Caco-2 (cell line): ENCODE measurements at places on chromosomes 6 and 20. TPM values are rescaled to one million over a fixed set of nuclear protein-coding genes. Genes with fewer than 3 reads are reported as not detected.

FAM83B gene
- 16.9 and 21.1 TPM in 2 replicates for total RNA-seq

DNA sequence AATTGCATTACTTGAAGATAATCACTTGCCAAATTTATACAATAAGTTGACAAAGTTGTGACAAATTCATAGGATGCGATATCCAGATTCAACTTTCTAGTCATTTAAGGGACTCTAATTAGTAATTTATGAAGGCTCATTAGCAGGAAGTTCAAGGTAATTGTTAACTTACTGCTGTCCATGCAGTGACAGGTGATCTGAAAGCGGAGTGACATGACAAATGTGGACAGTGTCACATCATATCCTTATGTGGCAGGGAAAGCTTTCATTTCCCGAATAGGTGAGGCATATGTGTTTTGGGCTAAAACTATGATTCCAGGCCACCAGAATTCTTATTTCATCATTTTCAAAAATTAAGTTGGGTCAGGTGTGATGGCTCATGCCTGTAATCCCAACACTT lies 115.9 kb upstream of the BMP2 start:
- no peak overlapping the region for H3K4me3 ChIP-seq
- H3K27ac ChIP-seq, result no peak overlapping the region
- no peaks in the 10 kb centered on the region for H3K36me3 ChIP-seq

RIPOR2 gene
- 0.64 and 0.86 TPM in 2 replicates for total RNA-seq

DNA sequence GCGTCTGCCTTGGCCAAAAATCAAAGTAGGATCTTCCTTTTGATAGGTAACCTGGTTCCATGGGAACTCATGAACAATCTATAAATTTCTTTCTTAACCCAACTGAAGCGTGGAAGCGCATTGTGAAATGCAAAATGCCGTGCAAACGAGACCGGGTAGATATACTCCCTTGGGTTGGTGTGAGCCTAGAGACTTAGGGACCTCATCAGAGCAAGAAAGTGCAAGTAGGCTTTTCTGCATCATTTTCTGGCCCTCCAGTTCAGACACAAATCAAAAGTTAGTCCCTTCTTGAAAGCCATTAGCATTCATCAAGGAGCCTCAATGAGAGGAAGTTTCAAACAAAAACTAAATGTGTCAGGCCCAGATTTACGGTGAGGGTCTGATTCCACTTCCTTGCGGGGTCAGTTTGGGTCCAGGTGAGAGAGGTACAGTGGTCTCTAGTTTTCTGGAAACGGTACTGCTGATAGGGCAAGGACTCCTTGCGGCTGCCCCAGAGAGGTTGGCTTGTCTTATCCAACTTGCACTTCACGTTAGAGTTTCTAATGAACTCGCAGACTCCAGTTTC lies 5.3 kb upstream of the ZNF184 start:
- H3K27me3 ChIP-seq, result no peaks in the 10 kb centered on the region
- peak overlapping the region; percentile 52 for H3K4me3 ChIP-seq
- no peak overlapping the region for H3K27ac ChIP-seq
- H3K4me1 ChIP-seq, result no peaks in the 10 kb centered on the region

- H3K27me3 ChIP-seq, result no peaks in the 10 kb centered on the region
- DNase-seq, result no peak
- H3K36me3 ChIP-seq, result no peaks in the 10 kb centered on the region
- no peak overlapping the region for H3K27ac ChIP-seq
- H3K4me1 ChIP-seq, result no peaks in the 10 kb centered on the region
Observed at GRCh38 chr6:132490478-132491204, 22.3 kb downstream of the STX7 start.

DNA sequence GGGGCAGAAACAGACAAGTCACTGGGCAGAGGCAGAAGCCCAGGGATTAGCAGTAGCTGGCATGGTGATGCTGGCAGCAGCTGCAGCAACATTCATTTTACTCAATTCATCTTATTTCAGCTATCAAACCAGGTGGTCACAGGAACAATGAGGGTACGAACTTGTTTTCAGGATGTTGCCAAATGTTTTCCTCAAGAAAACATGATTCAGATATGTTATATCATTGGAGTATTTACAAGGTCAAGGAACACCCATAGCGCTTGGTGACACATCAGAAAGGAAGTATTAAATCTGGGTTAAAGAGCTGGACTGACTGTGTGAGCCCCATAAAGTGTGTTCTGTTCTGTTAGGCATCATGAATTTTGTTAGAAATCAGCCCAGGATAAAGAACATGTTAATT lies 456.9 kb upstream of the ID4 start:
- no peak overlapping the region for H3K4me3 ChIP-seq
- no peaks in the 10 kb centered on the region for H3K36me3 ChIP-seq
- H3K4me1 ChIP-seq, result no peaks in the 10 kb centered on the region
- no peak overlapping the region for H3K27ac ChIP-seq

- no peaks in the 10 kb centered on the region for H3K27me3 ChIP-seq
- peak overlapping the region; percentile 71 for H3K27ac ChIP-seq
- peaks cover 49% of the 10 kb centered on the region for H3K4me1 ChIP-seq
- no peak for DNase-seq
Observed at GRCh38 chr6:37820718-37821079, 1.2 kb downstream of the ZFAND3 start.

- H3K36me3 ChIP-seq, result no peaks in the 10 kb centered on the region
- H3K27ac ChIP-seq, result no peak overlapping the region
- no peak for DNase-seq
- H3K27me3 ChIP-seq, result no peaks in the 10 kb centered on the region
- no peak overlapping the region for H3K4me3 ChIP-seq
- no peaks in the 10 kb centered on the region for H3K4me1 ChIP-seq
Observed at GRCh38 chr20:24165301-24166122, 176.9 kb upstream of the GGTLC1 start.

GINS1 gene
- 48.7 and 50.9 TPM in 2 replicates for total RNA-seq

DNA sequence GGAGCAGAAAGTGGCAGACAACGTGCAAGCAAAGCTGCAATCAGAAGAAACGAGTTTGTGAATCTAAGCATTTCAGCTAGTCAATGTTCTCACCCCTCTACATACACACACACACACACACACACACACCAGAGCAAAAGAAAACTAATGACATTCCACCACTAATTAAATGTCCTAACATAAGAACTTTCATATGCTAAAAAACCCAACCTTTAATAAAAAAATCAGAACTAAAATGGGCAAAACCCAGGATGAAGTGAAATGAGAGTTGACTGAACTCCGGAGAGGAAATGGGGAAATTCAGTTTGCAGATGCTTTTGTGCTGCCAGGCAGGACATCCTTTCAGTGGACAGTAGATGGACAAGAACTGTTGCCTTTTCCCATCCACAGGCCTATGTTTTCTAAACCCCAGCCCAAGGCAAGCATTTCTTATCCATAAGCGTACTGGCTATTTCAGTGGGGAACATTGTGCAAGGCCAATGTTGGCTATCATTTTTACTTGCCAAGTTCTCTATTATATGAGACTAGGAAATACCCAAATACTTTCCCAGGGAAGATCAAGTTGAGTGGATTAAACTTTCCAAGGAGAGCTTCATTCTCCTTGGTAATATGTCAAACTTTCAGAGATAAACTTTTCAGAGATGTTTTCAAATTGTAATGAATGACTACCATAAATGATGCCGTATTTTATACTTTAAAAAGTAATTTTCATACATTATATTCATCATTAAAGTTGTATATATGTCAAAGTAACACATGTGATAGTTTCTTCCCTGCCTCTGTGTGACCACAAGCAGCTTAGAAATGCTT lies 27.3 kb downstream of the RIN2 start:
- no peak overlapping the region for H3K4me3 ChIP-seq
- DNase-seq, result no peak
- peak overlapping the region; percentile 84 for H3K27ac ChIP-seq

CAP2 gene
- total RNA-seq, result 8.5 and 8.9 TPM in 2 replicates

- no peaks in the 10 kb centered on the region for H3K27me3 ChIP-seq
- no peak overlapping the region for H3K4me3 ChIP-seq
- no peak overlapping the region for H3K27ac ChIP-seq
- peaks cover 3% of the 10 kb centered on the region; the same call in 1 of the 2 replicates for H3K36me3 ChIP-seq
- DNase-seq, result no peak
Observed at GRCh38 chr20:35368666-35369423, 42.9 kb downstream of the UQCC1 start.

DDAH2 gene
- 82.4 and 91.6 TPM in 2 replicates for total RNA-seq

DNA sequence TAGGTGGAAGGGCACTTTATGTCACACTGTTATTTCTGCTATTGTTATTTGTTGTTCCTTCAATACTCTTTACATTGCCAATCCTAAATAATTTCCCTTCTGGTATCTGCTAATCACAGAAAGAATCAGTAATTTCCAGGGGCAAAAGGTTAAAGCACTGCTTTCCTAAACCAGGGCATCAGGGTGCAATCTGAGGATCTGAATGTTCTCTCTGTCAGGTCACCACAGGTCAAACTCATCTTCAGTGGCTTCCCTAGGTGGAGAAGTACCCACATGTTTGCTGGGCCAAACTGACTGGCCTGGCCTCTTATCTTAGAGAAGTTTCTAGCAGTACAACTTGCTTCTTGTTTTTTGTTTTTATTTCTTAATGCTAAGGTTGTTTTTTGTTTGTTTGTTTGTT lies 118.7 kb downstream of the OPRM1 start:
- no peaks in the 10 kb centered on the region for H3K36me3 ChIP-seq
- H3K27ac ChIP-seq, result no peak overlapping the region
- H3K4me1 ChIP-seq, result no peaks in the 10 kb centered on the region
- H3K27me3 ChIP-seq, result no peaks in the 10 kb centered on the region
- no peak for DNase-seq

DNA sequence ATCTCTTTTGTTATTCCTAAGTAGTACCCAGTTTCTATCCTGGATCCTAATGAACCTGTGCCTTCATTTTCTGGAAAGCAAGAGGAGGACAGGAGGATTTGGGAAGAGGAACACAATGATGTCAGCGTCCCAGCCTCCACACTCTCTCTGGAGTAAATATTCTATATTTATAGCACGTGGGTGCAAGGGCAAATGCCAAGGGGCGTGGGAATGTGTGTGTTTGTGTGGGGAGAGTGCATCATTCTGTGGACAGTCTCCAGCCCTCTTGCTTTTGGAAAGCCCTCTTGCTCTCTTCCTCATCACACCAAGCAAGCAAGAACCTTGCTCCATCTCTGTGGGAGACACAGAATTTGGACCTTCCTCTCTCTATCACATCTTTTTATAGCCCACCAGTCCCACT lies 103.2 kb upstream of the EMILIN3 start:
- no peak overlapping the region for H3K4me3 ChIP-seq
- H3K4me1 ChIP-seq, result no peaks in the 10 kb centered on the region
- H3K27me3 ChIP-seq, result no peaks in the 10 kb centered on the region
- DNase-seq, result no peak

DNA sequence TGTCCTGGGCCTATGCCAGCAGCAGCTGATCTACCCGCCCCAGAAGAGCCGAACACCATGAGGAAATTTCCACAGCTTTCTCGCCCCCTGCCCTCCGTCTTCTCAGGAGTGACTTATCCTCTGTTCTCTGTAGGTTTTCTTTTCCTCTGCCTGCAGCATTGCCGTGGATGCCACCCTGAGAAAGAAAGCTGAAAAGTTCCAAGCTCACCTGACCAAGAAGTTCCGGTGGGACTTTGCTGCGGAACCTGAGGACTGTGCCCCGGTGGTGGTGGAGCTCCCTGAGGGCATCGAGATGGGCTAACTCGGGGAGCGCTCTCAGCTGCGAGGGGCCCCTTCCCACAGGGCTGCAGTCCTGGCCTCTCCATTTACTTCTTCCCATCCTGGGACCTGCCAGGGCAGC lies 19.2 kb downstream of the AAR2 start:
- H3K27ac ChIP-seq, result no peak overlapping the region
- peaks cover 2% of the 10 kb centered on the region; the same call in 1 of the 2 replicates for H3K36me3 ChIP-seq
- no peak for DNase-seq
- no peak overlapping the region for H3K4me3 ChIP-seq
- H3K27me3 ChIP-seq, result no peaks in the 10 kb centered on the region
- H3K4me1 ChIP-seq, result no peaks in the 10 kb centered on the region

GRCh38 chr20:1809131-1809572 lies 86.1 kb upstream of the SIRPA start:
- H3K27me3 ChIP-seq, result no peaks in the 10 kb centered on the region
- H3K36me3 ChIP-seq, result no peaks in the 10 kb centered on the region
- no peak overlapping the region for H3K27ac ChIP-seq
- peaks cover 9% of the 10 kb centered on the region for H3K4me1 ChIP-seq
- H3K4me3 ChIP-seq, result no peak overlapping the region

DNA sequence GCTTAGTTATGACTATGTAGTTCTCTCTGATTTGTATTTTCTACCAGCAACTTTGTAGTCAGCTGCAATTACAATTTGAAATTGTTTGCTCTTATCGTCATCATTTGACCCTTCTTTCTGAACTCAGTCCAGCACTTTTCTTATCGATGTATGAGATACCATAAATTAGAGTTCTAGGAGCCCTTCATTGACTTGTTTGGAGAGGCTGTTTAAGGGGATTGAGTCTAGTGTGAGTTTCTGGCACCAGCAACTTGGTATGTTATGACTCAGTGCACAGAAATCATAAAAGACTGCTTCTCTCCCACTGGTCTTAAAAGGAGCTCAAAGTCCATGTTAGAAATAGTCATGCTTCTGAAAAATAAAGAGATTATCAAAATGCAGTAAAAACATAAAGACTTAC lies 190.3 kb downstream of the TENT5A start:
- no peaks in the 10 kb centered on the region for H3K27me3 ChIP-seq
- H3K27ac ChIP-seq, result peak overlapping the region; percentile 51
- peak; percentile 60 for DNase-seq
- no peak overlapping the region for H3K4me3 ChIP-seq

DNA sequence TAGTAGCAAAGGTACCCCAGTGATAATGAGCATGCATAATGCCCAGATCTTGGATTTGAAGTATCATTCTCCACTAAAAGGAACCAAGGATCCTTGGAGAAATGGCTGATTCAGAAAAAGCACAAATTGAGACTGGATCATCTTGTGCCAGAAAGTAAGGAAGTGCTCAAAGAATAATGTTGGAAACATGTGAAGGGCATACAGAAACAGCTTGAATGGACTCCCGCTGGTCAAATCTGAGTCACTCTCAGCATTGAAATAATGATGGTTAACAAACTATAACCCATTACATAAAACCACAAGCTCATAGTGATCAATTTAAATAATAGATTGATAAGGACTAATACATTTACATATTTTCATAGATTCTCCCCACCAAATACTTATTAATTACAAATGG lies 3.6 kb upstream of the OSTM1 start:
- H3K27me3 ChIP-seq, result no peaks in the 10 kb centered on the region
- DNase-seq, result no peak
- no peaks in the 10 kb centered on the region; the same call in 1 of the 2 replicates for H3K4me1 ChIP-seq

ULBP3 gene
- total RNA-seq, result 8.1 and 8.5 TPM in 2 replicates

DNA sequence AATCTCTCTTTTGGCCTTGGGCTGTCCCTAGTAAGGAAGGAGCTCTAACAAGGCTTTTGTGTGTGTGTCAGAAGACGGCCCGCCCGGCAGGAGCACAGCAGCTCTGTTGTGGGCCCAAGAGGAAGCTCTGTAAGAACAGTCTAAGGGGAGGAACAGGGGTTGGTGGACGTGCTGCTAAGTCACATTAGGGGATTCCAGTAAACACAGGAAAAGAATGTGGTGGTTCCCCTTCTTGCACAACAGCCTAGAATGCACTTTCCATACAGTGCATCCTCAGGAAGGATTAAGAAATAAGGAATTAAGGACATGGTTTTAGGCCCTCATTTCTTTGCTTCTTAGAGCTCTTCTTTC lies 114.5 kb downstream of the RNF144B start:
- H3K27ac ChIP-seq, result no peak overlapping the region
- DNase-seq, result no peak
- H3K36me3 ChIP-seq, result no peaks in the 10 kb centered on the region
- no peaks in the 10 kb centered on the region for H3K4me1 ChIP-seq

OR2B6 gene
- total RNA-seq, result not detected in 2 replicates

BFSP1 gene
- 20.4 and 22.7 TPM in 2 replicates for total RNA-seq

GRCh38 chr6:6277413-6277812 lies 43.0 kb downstream of the F13A1 start:
- H3K27ac ChIP-seq, result no peak overlapping the region
- no peak overlapping the region for H3K4me3 ChIP-seq
- DNase-seq, result no peak
- no peaks in the 10 kb centered on the region for H3K36me3 ChIP-seq
- H3K4me1 ChIP-seq, result no peaks in the 10 kb centered on the region
- no peaks in the 10 kb centered on the region for H3K27me3 ChIP-seq

NRSN1 gene
- not detected in 2 replicates for total RNA-seq
